Posterior cingulate gyrus (tissue), 11 donors: ENCODE measurements at places on chromosomes 13 and 19.

DNA sequence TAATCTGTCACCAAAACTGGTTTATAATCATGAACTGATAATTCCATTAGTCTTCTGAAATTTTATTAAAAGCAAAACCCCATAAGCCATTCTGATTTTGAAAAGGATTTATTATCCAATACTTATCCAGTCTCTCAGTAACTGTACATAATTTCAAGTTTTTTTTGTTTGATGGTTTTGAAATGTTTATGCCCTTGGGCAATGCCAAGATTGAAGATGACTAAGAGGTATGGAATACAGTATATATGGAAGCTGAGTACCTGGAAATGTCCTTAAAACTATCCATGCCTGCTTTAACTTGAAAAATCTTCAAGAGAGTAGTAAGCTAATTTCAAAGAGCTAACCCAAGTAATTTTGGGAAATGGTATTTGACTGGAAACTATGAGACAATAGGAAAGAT lies 1.8 kb upstream of the NEK5 start:
- no peak for DNase-seq

DNA sequence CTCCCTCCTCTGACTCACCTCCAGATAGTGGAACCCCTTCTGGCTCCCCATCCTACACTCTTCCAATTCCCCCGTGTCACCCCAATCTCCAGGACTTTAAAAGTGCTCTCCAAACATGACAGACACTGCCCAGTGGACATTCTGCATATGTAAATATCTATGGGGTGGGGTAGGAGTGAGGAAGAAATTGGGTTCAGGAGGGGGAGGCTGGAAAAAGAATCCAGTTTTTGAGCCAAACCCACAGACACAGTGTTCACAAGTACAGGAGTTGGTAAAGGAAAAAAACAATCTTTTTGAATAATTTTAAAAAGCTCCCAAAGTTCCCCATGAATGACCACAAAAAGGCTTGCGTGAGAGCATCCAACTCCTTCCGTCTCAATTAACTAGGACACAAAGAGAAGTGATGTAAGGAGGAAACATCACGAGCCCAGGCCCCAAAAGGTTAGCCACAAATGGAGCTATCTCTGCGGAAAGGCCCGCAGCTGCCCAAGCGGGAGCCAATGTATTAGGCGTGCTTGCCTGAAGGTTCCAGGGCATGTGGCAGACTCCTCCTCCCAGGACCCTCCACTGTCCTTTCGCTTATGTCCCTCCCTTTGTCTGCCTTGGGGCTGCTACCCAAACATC lies 18.0 kb downstream of the ZC3H4 start:
- DNase-seq: no peak

- DNase-seq: no peak
Observed at GRCh38 chr13:23749288-23749873, 139.8 kb downstream of the MIPEP start.

- no peak for DNase-seq
Observed at GRCh38 chr19:9296336-9296735, 13.3 kb downstream of the ZNF699 start.

- DNase-seq: no peak
Observed at GRCh38 chr13:49828453-49828852, 36.0 kb upstream of the KPNA3 start.

DNA sequence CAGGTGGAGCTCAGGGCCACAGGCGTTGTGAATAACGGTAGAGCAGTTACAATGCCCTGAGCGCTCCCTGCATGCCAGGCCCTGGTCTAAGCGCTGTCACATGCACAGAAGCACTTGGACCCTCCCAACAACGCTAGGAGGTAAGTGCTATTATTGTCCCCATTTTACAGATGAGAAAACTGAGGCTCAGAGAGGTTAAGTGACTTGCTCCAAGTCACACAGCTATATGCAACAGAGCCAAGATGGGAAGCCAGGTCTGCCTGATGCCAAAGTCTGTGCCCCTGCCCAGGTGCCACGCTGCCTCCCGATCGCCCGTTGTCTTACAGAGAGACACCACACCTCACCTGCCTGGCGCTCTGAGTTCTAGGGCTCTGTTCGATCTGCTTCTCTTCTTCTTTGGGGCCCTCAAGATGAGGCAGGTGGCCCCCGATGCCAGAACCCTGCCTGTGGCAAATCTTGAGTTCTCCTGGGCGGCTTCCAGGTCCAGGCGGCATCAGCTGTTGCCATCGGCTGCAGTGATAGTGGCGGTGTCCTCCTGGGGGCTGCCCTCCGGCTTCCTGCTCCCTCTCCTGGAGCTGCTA lies 20.0 kb downstream of the YIPF2 start:
- no peak for DNase-seq

DNA sequence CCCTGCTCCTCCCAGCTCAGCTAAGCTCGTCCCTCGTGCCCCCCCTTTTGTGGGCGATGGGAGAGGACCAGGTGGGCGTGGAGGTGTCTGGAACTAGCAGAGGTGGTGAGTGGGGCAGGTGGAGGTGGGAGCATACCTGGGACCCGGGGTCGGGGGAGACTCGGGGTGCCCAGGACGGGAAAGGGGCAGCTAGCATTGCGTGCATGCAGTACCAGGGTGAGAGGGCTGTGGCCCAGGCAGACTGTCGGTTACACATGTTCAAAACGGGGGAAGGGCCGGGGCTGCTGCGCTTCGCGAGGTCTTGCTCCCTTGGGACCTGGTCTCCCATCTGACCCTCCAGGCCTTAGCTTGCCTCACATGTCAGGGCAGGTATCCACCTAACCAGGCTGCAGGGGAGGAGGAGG lies 9.1 kb downstream of the TLE5 start:
- DNase-seq: no peak
